ENCODE measurements at places on chromosomes 7 and 10.
A peak's percentile ranks its signal among the peaks of the same experiment; 100 is the strongest.

GRCh38 chr10:118374404-118374803, 32.3 kb upstream of the FAM204A start:
- no peak for DNase-seq

DNA sequence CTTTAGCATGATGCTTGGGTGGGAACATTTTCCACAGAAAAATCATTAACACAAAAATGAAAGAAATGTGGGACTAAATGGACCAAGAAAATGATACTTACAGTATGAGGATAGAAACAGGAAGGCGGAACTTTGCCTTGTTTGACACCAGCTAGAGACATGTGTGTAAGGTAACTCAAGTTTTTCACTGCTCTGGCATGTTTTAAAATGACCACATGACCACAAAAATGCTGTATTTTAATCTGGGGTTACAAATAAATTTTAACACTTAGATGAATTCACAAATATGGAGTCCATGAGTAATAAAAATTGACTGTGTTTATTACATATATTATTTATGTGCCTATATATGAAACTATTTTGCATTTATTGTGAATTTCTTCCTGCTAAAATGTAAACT, 100.9 kb upstream of the PHYHIPL start:
- DNase-seq: no peak

DNA sequence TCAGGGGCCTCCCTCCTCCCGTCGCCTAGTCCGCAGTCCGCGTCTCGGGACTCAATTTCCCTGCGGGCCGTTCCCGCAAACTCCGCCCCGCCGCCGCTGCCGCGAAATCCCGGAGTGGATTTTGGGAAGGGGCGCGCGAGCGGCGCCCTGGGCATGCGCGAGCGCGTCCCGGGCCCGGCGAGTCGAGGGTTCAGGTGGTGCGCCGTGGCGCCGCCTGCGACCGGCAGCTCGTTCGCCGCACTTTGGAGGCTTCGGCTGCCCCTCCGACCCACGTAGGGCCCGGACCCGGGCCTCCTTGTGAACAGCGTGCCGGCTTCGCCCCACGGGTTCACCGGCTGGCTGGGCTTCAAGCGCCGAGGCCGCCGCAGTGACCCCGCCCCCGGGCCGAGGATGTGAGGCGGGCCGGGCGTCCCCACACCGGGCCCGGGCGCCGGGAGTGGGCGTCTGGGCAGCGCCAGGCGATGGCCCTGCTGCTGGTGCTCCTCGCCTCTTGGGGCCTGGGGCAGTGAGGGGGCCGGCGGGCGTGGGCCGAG, at the start of gene PLEKHA8:
PLEKHA8 (plus strand) TSS at position 197 of the 533 bp plus-strand sequence. CDS start 351 bp downstream, outside the sequence.
- DNase-seq: peak; percentile 94

- no peak for DNase-seq
These were observed 414.2 kb upstream of the SEMA3C start for GRCh38 chr7:81333004-81333403.

- no peak for DNase-seq
These were observed 97.3 kb upstream of the CTBP2 start for GRCh38 chr10:125257521-125258108.

DNA sequence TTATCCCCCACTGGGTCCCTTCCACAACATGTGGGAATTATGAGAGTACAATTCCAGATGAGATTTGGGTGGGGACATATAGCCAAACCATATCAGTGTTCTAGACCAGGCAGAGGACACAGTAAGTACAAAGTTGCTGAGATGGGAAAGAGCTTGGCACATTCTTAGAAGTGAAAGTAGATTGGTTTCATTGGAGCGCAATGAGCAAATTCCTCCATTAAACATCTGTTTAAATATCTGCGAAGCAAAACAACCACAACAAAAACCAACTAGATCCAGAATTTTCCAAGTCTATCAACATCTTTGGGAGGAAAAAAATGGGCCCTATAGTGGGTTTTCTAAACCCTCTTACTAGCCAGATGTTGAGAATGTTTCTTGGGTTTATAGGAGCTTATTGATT, 80.0 kb upstream of the STEAP1B start:
- no peak for DNase-seq

- no peak for DNase-seq
These were observed 147.4 kb downstream of the PRPF18 start for GRCh38 chr10:13734151-13734550.

- DNase-seq: no peak
These were observed 28.1 kb downstream of the ENO4 start for GRCh38 chr10:116877391-116877790.

- DNase-seq: peak; percentile 59
These were observed 853.5 kb downstream of the GATA3 start for GRCh38 chr10:8908013-8908412.

GRCh38 chr7:116218051-116218645, 7.8 kb downstream of the TES start:
- no peak for DNase-seq

Data from GM23338 (cell line).